T follicular helper cell (primary cell): ENCODE measurements at places on chromosomes 5 and 9.

DNA sequence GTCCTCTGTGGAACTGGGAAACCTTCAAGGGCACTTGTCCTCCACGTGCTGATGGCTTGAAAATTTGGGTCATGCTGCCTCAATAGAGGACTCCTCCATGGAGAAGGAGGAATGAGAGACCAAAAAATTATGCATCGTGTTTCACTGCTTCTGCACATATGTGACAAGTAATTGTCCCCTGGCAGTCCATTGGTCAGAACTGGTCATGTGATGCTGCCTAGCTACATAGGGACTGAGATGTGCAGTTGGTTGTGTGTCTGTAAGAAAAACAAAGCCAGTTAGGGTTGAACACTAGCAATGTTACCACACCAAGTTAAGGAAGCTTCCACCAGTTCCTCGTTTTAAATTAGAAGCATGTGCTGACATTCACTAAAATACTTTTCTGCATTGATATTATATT is 201.9 kb upstream of the ANKH start:
- no peak for DNase-seq

DNA sequence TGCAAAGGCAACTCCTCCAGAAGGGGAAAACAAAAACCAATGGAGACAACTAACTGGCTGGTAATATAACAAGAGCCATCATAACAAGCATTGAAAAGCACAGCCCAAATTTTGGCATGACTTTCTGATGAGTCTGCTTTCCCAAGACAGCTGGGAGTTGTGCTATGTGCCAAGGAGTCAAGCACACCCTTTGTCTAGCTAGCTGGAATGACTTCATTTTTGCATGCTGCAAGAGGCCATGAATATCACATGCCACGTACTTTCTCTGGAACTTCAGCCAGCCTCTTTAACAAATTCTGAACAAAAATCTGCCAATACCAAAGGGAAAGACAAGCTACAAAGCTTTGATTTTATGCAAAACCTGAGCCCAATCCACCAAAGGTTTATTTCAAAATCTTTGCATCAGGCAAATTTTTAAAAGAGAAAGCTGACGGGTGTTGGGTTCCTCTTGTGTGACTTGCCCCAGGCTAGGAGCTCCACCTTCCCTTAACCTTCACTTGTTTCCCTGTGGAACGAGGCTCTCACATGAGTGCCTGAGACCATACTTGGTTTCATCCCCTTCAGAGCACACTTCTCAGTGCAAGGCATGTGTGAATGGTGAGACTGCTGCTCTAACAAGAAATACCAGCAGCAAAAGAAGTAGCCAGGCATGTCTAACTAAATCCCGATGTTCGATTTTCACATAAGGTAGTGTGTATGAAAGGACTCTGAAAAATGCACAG is 47.3 kb downstream of the S1PR3 start:
- DNase-seq, result no peak

DNA sequence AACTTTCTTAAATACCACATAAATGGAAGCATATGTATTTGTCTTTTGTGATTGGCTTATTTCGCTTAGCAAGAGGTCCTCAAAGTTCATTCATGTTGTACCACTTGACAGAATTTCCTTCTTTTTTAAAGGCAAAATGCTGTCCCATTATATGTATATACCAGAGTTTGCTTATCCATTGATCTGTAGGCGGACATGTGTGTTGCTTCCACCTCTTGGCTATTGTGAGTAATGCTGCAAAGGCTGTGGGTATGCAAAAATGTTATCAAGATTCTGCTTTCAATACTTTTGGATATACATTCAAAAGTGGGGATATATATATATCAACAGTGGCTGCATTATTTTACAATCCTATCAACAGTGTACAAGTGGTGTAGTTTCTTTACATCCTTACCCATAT is 271.0 kb downstream of the PRR16 start:
- no peak for DNase-seq

DNA sequence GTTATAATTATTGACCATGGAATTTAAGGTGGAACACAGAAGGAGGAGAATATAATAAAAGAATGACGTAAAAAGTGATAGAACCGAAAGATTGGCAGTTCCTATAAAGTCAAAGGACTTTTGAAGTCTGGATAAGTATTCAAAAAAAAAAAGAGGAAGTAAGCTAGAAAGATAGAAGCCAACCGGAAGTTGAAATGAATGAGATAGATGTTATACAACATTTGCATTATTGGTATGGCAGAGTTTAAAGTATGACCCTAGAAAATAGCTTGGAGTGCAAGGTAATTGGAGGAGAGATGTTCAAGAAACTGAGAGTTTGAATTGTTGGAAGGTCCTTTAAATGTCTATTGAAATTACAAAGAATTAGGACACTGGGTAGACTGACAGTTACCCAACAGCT is 293.6 kb downstream of the FER start:
- no peak for DNase-seq

- DNase-seq, result no peak
Observed at GRCh38 chr9:4196886-4197285, 103.0 kb downstream of the GLIS3 start.

GRCh38 chr9:34592895-34593601 is 3.5 kb upstream of the CNTFR start:
- no peak for DNase-seq

DNA sequence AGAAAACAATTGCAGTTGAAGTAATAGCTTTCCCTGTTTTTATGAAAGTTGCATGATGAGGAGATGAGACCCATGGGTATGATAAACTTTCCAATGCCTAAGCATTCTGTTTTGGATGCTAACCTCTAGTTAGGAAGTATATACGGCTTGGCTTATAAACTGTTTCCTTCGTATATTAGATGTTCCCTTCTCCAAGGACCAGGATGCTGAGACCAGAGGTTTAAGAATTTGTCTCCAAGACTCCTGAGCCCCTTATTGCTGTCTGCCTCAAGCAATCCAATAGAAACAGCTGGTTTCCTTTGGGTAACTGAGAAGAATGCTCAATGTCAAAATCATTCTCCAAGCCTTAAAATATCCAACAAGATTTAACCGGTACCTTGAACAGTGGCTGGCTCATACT is 12.2 kb upstream of the TNC start:
- no peak for DNase-seq

GRCh38 chr5:5422819-5423515 is 490 bp downstream of the ICE1 start:
- DNase-seq, result no peak

DNA sequence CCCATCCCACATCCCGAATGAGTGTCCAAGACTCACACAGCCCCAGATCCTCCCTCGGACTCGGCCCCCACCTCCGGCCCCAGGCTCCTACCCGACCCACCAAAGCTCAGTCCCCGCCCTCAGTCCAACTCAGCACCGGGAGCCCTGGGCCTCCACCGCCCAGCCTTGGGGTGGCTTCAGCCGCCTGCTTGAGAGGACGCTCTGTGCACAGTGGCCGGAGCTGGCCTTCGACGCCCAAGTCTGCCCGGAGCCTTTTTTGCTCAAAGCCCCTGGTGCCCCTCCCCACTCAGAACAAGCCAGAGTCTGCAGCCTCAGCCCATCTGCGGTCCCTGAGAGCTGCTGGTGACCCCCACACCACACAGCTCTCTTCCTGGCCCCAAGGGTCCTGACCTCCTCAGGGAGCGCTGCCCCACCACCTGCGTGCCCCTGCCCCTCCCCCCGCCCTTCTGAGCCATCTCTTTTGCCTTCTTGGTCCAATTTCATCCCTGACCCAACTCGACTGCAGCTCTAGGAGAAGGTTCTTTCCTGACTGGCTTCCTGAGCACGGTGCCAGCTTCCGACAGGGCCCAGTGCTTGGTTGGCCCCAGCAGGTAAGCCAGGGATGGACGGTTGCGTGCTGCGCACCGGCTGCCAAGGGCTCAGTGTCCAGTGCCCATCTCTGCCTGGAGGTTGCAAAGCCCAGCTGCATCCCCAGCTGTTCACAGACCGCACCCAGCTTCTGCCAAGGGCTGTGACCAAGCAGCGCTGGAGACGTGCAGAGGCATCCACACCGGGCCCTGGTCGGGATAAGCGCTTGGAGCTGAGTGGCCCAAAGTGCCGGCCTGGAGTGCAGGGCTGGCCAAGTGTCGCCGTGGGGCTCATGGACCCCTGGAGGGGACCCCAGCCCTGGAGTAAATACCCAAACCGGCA is 27.7 kb upstream of the NSMF start:
- no peak for DNase-seq

DNA sequence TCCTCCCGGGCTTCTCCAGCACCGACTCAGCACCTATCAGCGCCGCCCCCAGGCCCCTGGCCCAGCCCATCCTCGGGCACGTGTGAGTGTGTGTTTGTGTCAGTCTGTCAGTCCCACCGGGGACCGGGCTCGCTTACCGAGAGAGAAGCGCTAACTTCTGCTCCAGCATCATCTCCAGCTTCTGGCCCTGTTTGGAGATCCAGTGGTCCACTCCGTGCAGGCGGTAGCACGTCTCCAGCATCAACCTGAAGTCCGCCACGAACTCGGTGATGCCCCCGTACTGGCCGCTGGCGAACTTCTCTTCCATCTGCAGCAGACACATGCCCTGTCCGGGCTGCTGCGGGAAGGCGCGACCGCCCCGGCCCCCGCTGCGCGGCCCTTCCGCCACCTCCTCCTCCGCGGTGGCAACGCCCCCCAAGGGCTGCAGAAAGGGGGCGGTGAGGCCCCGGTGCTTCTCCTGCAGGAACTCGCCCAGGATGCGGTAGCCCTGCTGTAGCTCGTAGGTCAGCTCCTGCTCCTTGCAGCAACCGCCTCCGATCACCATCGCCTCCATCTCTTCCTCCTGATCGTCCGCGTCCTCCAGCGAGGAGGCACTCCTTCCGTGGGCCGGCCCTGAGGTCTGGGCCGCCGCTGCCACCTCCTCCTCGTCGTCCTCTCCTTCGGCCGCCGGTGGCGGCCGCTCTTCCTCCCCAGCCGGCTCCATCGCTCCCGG is 8.2 kb downstream of the RANBP6 start:
- DNase-seq, result peak; percentile 93

DNA sequence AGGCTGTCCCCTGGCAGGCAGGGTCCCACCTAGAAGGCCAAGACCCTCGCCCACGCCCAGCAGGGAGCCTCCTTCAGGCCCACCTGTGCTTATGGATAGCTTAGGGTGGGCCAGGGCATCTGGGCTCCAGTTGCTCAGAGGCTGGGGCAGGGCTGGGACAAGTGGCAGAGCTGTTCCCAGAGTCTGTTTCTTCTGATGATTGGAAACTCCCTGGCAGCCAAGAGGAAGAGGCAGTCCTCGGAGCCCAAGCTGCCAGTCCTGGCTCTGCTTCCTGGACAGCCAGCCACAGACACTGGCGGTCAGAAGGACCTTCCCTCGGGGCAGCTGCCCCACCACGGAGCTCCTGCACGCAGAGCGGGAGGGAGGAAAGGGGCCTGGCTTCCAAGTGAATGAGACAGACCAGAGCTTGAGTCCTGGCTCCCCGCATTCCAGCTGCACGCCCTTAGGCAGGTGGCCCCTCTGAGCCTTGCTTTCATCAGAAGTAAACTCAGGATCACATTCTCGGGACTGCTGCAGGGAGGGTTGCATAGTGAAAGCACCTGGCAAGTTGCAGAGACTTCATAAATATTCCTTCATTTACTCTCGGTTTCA is 37.9 kb upstream of the GABRP start:
- no peak for DNase-seq

GRCh38 chr5:36886791-36887190 is 10.2 kb downstream of the NIPBL start:
- no peak for DNase-seq

DNA sequence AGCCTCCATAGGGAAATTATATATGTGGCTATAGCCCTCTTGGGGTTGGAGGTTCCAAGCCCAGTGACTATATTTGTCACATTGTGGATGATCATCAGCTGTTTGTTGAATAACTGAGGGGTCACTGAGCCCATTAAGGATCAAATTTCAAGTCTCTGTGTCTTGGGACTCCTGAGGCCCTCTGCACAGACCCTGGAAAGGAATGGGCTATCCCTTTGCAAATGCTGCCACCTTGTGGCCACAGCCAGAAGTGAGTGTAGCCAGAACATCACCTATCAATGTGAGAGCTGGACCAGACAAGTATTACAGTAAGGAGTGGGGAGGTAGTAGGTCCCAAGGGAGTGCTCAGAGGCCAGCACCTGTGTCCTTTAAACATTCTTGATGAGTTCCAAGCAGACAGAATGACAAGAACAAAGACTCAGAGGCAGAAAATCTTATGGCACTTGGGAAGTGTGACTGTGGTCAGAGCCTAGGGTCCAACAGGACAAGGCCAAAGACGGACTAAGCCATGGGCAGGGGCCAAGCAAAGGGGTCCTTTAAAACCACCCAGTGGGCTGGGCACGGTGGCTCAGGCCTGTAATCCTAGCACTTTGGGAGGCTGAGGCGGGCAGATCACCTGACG is 8.2 kb downstream of the RPP25L start:
- DNase-seq, result peak; percentile 69

DNA sequence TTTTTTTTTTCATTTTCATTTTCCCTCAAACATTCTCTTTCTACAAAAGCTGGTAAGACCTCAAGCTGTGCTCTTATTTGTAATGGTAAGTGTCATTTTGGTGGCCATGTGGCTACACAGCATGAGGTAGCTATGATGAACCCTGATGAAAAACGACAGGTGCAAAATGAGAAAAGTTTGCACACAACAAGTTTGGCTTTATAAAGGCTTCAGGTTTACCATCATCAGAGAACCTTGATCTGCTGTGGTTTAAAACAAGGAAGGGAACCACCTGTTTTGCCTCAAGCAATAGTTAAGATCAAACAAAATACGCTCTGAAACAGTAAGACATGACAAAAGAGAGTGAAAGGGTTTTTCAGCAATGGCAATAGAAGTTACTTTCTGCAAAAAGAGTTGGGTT is 1124.6 kb upstream of the ACO1 start:
- DNase-seq, result no peak

GRCh38 chr5:1011226-1011631 is 2.6 kb downstream of the NKD2 start:
- DNase-seq, result peak; percentile 21

DNA sequence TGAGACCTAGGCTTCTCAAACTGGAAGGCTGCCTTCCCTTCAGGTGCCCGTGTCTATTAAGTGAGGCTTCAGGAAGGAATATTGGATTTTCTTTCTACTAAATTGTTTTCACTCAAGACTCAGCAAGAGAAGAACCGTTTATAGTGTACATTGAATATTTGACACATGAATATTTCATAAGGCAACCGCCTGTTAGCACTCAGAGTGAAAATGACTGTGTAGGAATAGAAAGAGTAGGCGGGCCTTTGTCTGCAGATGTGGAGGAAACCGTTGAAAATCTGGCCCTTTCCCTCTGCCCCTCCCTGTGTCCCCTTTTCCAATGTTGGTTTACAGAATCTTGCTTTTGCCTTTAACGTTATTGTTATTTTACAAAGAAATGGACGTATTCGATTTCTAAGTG is 6.2 kb downstream of the SAP30L start:
- DNase-seq, result no peak
